Femur (tissue), 1 donor: ENCODE measurements at places on chromosomes 4 and X.
A peak's percentile ranks its signal among the peaks of the same experiment; 100 is the strongest.

DNA sequence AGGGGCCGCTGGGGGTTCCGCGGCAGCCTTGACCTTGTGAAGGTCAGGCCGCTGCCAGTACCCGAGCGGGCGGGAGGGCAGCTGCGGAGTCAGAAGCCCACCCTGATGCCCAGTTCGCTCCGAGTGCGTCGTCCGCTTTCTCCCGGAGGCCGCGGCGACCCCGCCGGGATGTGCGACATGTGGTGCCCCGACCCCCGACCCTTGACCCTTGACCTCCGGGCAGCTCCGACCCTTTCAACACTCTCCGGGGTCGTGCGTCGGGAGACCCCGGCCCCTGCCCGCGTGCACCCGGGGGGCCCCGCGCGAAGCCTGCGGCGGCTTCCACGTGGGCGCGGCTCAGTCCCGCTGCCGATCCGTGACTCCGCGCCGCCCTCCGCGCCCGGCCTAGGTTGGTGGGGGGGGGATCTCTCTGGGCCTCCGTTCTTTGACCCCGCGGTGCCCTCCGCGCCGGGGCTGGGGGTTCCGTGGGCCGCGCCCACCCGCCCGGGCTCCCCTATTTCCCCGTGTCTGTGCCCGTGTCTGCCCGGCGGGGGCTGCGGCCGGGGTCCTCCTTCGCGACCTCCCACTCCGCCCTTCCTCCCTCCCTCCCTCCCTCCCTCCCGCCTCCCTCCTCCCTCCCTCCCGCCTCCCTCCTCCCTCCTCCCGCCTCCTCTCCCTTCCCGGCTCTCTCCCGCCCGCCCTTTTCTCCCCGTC, 609 bp upstream of the SLC25A6 start:
- peak; percentile 88 for DNase-seq

DNA sequence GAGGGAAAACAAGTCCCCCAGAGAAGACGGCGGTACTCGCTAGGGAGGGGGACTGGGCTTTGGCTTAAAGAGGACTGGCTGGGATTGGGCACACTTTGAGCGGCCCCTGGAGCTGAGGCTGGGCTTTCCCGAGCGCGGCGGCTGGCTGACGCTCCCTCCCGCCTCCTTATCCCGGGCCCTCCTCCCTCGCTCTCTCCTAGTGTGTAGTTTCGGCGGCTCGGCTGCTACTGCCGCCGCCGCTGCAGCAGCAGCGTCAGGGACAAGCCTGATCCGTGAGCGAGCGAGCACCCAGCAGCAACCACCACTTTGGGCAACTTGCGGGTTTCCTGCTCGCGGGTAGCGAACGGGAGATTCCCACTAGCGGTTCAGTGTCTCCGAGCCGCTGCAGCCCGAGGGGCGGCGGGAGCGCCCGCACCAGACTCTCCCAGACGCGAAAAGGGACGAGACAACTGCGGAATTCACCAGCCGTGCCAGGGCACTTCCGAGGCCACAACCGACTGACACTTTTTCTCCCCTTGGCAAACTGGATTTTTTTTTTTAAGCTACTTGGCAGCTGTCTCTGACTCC, 632 bp upstream of the PCDH7 start:
- peak; percentile 85 for DNase-seq

DNA sequence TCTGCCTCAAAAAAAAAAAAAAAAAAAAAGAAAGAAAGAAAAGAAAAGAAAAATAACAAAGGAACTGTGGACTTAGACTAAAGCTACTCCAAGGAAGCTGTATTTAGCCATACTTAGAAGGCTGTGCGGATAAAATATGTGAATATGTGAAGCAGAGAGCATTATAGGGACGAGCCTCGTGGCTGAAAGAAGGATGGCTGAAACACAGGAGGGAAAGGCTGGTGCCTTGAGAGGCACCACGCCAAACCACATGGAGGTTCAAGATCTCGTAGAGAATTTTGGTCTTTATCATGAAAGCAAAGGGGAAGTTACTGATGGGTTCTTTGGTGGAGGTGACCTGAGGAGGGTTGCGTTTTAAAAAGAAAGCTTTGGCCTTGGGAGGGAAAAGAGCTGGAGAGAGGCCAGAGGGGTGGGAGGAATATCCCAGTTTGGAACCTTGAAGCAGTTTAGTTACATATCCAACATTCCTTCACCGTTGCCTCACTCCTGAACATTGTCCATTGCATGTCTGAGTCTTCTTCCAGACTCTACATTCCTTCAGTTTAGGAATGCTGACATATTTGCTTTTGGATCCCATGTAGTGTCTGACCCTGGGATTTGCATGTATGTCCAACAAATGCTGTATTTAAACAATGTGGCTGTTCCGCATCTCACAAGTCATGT, 82.5 kb downstream of the CPE start:
- DNase-seq: peak; percentile 70

GRCh38 chrX:54492340-54492739, 3.7 kb downstream of the FGD1 start:
- DNase-seq: peak; percentile 33

- DNase-seq: no peak
These were observed 57.1 kb downstream of the NIPAL1 start for GRCh38 chr4:48073567-48074103.

GRCh38 chr4:150321113-150321512, 242.9 kb downstream of the DCLK2 start:
- no peak for DNase-seq

DNA sequence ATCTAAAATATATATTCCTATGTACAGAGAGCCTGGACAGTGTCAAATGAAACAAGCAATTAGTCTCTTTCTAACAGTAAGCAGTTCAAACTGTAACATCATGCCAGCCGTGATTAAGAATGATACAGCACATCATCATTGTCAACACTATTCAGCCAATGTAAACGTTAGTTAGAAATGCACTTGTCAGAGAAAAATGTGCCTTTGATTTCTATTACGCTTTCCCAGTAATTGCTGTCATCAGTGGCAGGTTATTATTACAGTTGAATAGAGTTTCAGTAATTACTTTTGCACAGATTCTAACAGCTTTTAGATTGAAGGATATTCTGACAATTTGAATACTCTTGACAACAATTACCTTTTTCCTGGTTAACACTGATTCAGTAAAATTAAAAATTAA, 1007.1 kb downstream of the SH3BGRL start:
- no peak for DNase-seq

- DNase-seq: no peak
These were observed 44.5 kb downstream of the SHROOM4 start for GRCh38 chrX:50769389-50770063.

DNA sequence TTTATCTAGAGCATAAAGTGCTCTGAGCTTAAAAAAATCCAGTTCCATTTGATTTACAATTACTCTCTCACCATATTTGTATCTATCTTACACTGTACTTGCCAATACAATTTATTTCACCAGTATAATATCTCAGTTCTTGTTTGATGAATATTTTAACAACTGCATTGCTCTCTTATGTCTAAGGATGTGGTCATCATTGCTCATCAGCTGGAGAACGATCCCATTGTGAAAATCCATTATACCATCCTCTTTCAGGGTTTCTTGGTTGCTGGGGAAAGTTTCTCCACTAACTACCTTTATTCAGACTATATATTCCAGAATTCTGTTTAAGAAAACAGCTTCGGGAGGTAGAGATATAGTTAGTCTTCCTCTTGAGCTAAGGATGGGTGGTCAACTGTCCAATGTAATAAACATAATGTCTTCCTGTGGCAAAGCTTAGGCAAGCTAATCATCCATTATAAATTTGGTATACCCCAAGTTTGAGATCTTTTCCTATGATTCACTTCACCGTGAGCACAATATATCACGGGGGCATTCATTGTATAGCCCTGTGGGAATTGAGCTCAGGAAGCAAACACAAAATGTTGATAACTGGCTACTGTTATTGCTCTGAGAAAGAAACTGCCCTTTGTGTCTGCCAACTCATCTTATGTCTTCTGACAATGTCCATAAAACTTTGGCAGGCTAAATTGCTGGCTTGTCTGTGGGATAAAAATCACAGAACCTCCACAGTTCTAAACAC, 2361.9 kb downstream of the ARAP2 start:
- no peak for DNase-seq

GRCh38 chr4:153215921-153216320, 11.7 kb downstream of the TRIM2 start:
- no peak for DNase-seq

DNA sequence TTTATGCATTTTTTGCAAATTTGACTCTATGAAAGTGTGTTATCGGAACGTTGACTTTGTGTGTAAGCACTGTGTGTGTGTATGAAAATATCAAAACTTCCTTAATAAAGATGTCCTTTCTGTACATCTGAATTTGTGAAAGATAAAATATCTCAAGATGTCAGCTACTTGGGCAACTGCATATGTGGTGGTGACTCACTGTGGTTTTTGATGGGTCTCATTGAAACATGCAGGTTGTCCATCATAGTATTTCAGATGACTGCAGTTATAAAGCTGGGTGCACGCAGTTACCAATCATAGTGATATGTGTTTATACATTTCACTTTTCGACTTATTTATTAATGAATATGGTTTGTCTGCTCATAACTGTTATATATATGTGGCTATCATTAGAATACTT, 19.7 kb upstream of the BBS12 start:
- DNase-seq: no peak

DNA sequence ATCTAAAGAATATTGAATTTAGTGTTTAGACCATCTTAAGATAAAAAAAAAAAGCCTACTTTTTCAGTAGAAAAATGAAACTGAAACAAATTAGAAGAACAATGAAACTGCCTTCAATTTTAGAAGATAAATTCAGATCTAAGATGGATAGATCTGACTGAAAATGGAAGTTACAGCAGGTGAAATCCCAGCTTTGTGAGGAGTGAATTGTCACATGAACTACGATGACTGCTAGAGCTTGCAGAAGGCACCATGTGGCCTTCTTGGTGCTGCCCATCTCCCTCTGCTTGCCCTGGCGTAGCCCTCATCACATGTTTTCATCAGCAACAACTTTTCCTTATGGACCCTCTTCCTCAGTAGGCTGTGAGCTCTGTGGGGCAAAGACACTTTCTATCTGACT, 51.4 kb upstream of the EMCN start:
- no peak for DNase-seq

DNA sequence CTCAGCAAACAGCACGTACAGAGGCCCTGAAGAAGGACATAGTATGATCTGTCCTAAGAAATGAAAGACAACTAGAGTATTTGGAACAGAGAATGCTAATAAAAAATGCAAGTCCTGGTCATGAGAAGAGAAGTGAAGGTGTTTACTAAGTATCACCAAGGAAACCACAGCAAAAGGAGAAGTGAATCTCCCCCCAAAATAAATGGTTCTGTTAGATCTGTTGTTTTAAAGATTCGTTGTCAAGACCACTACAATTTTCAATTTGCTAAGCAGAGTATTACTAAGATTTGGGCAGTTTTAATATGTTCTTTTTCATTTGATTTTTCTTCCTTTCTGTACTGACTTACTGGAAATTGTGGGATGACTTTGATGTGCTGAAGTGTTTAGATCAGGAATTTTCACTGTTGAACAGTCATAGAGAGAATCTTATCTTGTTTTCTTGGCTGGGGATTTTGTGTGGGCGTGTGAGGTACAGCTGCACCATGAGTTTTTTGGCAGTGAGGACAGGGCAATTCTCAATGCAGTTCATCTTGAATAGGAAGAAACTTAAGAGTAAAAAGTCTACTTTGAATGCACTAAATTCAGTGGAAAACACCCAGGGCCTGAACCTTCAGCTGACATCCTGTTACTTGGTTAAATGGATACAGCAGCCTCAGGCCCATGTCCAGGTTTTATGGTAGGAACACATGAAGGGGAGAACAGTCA, 132.2 kb downstream of the STIM2 start:
- peak; percentile 55 for DNase-seq

GRCh38 chr4:10106421-10107039, 10.1 kb downstream of the WDR1 start:
- DNase-seq: peak; percentile 76

- DNase-seq: no peak
These were observed 283.9 kb downstream of the IDS start for GRCh38 chrX:149221230-149221629.

- peak; percentile 42 for DNase-seq
These were observed 159.6 kb downstream of the SOWAHB start for GRCh38 chr4:76738086-76738931.

- DNase-seq: no peak
These were observed 84.1 kb downstream of the LDB2 start for GRCh38 chr4:16814361-16814760.

DNA sequence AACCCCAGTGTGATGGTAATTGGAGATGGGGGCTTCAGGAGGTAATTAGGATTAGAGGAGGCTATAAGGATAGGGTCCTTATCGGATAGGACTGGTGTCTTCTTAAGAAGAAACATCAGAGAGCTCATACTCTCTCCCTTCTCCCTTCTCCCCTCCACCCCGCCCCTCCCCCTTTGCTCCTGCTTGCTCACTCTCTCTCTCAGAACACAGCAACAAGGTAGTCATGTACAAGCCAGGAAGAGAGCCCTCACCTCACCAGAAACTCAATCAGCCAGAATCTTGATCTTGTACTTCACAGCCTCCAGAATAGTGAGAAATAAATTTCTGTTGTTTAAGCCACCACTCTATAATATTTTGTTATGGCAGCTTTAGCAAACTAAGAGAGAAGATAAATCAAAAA, 4.5 kb downstream of the DDX60L start:
- DNase-seq: no peak

DNA sequence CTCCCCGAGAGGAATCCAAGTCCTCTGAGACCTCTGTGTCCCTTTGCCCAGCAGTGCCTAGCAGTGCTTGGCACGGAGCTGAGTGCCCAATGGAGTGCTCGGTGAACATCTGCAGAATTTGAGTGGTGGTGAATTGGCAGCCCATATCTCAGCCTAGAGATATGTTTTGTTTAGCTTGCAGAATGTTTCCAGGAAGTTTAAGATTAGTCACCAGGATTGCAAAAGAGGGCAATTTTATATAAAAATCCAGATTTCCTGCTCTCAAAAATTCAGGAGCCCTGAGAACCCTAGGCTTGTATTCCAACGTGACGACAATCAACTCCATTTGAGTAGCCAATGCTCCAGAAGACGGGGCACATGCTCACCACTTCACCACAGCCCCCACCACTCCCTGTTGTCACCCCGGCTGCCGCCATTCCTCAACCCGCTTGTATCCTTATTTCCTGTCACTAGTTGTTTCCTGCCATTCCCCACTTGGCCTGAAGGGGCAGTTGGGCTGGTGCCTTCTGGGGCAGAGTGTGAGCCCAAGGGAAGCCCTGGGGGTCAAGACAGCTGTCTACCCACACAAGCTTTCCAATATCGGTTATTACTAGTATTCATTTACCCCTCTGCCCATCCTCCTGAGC, 116.9 kb downstream of the EFNB1 start:
- no peak for DNase-seq

GRCh38 chr4:10740891-10741620, 56.5 kb upstream of the CLNK start:
- DNase-seq: no peak

DNA sequence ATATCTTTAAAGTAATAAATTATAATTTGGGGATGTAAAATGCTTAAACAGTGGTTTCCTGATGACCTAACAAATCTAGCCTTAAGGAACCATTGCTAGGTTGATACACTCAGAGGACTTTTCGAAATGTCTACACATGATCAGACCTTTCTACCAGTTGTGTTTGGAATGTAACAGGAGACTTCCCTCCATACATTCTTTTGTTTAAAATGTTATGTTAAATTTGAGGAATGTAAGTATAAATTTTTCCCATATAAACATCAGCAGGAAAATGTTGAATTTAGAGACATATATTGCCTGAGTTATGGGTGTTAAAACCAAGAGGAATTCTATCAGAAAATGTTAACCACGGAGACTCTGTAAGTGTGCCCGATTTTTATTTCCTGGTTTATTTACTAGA, 190.6 kb upstream of the SPRY1 start:
- DNase-seq: no peak
